ENCODE measurements at places on chromosomes 5 and 9.

DNA sequence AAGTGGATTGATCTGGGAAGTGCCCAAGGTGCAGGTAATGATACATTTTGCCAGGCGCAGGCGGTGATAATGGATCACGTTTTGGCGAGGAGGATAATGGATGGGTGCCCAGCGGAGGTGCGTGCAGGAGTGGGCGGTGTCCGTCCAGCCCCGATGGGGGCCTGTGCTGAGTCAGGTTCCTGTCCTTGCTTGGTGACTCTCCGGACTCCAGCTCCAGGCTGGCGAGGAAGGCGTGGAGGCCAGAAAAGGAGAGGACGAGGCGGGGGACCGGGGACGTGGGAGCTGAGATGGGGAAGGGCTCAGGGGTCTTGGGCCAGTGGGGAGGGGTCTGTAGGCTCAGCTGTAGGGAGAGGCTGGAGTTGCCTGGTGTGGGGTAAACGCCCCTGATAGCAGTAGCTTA lies 268.3 kb downstream of the PBX3 start:
- DNase-seq, result no peak

DNA sequence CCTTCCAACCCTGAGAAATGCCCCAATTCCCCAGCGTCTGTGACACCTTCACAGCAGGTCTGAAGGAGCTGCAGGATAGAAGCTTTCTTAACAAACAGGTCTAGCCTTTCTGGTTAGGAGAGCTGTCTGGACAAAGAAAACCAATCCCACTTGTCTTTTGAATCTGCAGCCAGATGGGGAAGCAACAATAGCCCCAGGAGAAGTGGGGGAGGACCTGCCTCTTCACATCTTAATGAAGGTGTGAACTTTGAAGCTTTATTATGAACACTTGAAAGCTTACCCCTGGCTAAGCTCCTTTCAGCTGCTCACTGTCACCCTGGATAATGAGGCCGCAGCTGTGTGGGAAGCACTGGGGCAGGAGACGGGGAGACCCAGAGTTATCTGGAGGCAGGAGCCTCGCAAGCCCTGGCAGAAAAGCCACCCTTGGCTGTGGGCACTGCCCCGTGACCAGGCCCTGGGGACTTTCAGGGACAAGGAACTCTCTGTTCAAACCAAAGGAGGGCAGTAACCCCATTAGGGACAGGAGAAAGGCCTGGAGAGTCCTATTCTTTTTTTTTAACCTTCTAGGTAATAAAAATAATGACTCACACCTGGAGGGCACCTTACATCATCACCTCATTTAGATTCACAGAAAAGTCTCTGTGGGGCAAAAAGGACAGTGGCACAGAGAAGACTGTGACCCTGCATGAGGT lies 151.8 kb upstream of the RAD23B start:
- no peak for DNase-seq

DNA sequence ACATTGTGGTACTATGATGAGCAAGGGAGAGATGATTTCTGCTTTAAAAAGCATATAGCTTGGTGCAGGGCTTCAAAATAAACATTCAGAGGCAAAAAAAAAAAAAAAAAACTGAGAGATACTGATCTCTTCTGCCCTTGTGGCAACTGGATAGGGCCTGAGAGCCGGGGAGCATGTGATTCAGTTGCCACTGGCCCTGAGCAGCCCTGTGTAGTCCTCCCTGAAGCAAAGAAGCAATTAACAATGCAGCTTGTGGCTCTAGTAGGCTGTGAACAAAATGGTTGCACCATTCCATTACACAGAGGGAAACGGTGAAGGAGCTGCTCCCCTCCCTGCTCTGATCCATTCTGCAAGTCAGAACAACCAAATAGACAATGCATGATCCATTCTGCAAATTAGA lies 347.5 kb upstream of the DAB2 start:
- no peak for DNase-seq

- DNase-seq, result no peak
These were observed 46.6 kb downstream of the PTPN3 start for GRCh38 chr9:109451311-109452025.

GRCh38 chr9:130302785-130303612 lies 37.4 kb downstream of the HMCN2 start:
- no peak for DNase-seq

All from GM18507 (cell line).